Stimulated activated CD8-positive, alpha-beta memory T cell treated with anti-CD3 and anti-CD28 coated beads, Interleukin-12 subunit alpha, Interleukin-12 subunit beta, amount 100 ng/mL, for 1 hour (primary cell): ENCODE measurements at places on chromosomes 7 and 10.

GRCh38 chr10:92880233-92880861, 32.0 kb downstream of the EXOC6 start:
- DNase-seq, result no peak

DNA sequence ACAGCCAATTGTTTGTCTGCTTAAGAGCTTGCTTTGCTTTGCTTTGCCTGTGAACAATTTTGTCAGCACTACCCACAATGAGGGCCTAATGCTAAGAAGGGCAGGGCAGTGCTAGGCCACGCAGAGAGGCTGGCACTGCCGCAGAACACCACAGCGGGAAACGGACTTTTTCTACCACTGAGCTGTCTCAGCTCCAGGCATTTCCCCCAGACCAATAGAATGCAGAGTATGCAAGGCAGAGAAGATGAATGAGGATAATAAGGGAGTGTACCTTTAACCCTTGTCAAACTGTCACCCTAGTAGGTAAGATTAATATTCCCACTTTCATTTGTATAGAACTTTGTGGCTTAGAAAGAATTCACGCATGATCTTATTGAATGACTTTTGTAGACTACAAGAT, 104.5 kb downstream of the SH3PXD2A start:
- no peak for DNase-seq

DNA sequence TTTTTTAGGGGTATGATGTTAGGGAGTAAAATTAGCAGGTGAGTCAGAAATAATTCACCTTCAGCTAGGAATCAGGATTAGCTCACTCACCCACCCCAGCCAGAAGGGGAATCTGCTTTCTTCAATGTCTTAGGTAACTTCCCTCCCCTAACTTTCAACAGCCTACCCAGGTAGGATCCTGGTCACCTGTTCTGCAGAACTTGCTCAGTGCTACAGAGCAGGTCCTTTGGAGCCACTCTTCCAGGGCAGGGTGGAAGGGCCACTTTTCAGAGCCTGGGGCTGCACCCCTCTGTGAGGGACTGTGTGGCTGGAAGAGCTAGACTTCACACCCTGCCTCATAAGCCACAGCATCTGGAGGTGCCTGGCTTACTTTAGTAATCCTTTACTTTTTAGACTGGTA, 58.1 kb downstream of the SHH start:
- DNase-seq, result no peak

DNA sequence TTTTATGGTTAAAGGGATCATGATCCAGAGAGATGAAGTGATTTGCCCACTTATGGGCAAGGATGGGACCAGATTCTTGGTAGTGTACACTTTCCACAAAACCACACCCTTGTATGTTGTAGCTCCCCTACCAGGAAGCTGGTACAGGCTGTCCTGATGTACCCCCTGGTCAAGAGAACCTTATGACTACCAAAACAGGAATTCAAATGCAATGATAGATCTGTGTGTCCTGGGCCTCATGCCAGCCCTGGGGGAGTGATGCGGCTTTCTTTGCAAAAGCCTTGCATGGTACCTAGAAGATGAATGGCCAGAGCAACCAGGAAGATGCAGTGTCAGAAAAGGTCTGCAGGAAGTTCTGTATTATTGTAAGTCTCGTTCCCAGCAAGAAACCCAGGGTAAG, 94.9 kb upstream of the AGK start:
- DNase-seq, result no peak

GRCh38 chr7:150850273-150850672, 2.0 kb upstream of the AOC1 start:
- no peak for DNase-seq

GRCh38 chr7:11716185-11716584, 115.8 kb downstream of the THSD7A start:
- no peak for DNase-seq

GRCh38 chr7:33807779-33808482, 97.4 kb upstream of the BMPER start:
- no peak for DNase-seq

- DNase-seq, result no peak
These were observed 185.5 kb downstream of the SGMS1 start for GRCh38 chr10:50438049-50438936.

- no peak for DNase-seq
These were observed 60.4 kb downstream of the NEURL1 start for GRCh38 chr10:103553743-103554487.
